NCI-H1436 (cell line): ENCODE measurements at places on chromosomes 2 and 18.

GRCh38 chr18:77784759-77785379, 535.2 kb downstream of the GALR1 start:
- DNase-seq, result peak; percentile 29

DNA sequence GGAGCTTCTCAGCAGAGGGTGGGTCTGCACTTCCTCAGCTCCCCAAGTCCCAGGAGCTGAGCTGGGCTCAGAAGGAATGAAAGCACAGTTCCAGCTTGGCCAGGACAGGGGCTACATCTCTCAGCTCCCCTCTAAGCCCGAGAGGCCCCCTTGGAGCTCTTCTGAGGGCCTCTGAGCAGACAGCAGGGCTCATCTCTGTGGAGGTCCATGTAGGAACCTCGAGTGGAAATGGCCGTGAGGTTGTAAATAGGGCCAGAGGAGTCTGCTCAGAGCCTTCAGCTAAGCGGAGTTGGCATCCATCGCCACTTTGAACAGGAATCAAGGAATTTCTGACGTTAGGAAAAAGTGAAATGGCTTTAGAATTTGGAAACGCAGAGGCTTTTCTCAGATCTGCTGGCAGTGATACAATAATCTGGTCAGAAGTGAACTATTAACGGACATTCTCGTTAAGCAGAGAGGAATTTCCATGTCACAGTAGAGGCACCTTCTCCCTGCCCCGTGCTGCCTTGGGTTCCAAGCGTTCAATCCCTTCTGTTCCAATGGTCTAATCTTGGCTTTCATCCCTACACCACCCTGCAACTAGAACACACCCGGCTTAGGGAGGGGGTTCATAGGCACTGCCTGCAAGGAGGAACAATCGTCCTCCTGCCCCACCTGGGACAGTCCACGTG, 213.9 kb downstream of the NDUFA10 start:
- DNase-seq, result no peak

GRCh38 chr2:88698027-88698413, 6.5 kb downstream of the RPIA start:
- DNase-seq, result peak; percentile 48

- no peak for DNase-seq
Observed at GRCh38 chr2:33804155-33804554, 205.1 kb upstream of the FAM98A start.
